ENCODE measurements at places on chromosomes 7 and 10.

DNA sequence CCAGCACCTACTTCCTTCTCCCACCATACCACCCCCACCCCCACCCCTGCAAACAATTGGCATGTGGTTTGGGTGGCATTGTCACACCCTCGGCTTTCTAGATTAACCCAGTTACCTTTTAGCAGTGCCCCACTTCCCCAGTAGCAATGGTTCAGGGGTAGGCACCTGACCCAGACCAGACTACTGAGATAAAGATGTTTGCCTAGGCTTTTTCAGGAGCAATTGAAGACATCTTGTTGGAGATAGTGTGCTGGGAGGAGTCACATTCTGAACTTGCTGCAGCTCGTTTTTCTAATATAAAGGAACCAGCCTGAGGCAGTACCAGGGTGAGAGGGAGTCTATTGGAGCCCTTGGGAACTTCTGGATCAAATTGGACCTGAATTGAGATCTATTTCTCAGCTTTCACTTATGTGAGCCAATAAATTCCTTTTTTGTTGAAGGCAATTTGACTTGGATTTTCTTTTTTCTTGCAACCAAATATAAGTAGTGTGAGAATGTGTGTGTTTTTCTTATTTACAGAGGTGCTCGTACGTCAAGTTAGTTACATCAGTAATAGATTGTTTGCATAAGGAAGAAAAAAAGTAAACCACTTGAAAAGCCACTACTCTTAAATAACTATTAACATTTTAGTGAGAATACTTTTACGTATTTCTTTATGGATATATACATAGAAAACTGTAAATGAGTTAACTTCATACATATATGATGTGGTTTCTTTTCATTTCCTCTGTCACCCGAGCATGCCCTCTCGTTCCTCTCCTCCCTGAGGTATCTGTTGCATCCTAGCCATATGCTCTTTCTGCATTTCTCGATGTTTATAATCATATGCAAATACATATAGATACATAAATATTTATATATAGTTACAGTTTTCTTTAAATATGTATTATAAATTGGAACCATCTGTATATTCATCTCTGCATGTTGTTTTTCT is 38.0 kb downstream of the RAB18 start:
- no peak for DNase-seq

DNA sequence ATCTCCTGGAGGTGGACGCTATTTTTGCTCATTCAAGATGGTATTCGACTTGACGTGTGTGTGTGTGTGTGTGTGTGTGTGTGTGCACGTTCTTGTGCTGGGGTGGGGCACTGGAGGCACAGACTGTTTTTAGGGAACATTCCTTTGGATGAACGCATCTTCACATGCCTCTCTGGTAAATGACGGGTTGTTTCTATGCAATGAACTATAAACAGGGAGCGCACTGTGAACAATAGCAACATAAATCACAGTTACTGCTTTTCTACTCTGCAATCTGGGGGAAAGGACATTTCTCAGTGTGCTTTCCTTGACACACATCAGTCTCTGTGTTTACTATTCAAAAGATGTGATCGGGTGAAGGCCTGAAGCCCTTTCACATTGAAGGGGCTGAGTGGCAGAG is 120.1 kb upstream of the PITRM1 start:
- DNase-seq = no peak

DNA sequence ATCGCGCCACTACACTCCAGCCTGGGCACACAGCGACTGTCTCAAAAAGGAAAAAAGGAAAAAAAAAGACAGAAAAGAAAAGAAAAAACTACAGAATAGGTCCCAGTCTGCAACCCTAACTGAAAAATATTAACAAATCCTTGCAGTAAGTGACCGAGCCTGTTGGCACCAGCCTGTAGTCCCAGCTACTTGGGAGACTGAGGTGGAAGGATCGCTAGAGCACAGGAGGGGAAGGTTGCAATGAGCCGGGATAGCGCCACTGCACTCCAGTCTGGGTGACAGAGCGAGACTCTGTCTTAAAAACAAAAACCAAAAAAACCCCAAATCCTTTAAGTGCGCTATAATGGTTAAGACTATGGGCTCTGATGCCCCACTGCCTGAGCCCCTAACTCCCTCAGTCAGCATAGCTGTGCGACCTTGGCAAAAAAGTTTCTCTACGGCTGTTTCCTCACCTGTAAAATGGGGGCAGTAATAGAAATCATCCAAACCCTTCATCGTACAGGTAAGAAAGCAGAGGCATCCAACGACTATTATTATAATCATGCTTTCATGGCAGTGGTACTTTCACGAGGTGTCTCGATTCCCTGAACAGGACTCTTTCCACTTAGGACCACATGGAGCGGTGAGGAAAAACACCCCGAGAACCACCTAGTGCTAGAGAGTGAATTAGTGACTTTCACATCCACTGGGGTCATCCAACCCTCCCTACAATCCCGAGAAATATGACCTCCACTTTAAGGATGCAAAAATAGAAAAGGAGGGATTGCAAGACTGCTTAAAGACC is 755 bp downstream of the TOMM7 start:
- no peak for DNase-seq

DNA sequence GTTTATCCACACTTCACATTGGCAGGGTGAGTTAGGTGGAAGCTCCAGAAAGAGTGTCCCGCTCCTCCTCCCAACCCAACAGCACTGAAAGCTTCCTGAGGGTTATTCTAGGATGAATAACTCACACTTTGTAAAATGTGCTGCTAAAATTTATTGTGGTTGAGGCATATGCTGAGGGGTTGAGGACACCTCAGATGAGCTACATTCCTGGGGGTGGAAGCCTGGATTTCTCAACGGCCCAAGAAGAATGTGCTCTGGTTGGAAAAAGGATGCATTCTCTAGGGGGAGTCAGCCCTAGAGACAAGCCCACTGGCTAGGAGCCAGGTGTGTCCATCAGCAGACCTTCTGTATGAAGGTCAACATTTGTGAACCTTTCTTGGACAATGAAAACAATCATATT is 91.5 kb upstream of the PDE1C start:
- DNase-seq = no peak

GRCh38 chr10:130244031-130244927 is 108.1 kb downstream of the GLRX3 start:
- no peak for DNase-seq

- no peak for DNase-seq
Measured at GRCh38 chr7:14148974-14149373, 159.5 kb upstream of the ETV1 start.

DNA sequence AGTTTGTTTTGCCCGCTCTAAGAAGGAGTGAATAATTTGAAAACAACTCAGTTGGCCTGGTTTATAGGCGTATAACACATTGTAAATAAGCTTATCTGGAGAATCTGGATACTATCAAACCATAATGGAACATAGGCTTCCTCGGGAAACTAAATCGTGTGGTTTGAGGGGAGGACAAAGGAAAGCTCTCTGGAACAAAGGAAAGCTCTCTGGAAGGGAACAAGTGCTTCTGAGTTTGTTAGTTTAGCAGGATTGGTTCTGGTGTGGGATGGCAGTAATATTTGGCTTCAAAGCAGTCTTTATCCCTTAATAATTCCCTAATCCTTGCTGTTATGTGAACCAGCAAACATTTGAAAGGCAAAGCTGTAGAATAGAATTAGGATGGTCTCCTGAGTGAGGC is 15.0 kb upstream of the SLK start:
- no peak for DNase-seq

DNA sequence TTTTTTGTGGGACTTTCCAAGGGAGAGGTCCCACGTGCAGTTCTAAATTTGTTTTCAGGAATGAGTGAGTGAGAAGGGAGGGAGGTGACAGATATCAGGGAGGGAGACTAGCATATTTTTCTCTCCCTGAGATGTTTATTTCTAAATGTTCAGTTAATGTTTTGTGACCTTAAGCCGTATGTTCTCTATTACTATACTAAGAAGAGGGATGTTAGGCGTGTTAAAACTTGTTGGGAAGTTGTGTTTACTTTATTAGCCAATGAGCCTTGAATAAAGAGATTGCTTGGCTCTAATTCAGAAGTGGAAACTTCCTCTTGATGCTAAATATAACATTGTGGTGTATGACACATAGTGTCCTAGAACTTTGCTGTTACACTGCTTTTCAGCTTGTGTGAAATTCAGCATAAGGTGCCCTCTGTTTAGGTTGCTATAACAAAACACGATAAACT is 37.3 kb downstream of the DNAH11 start:
- no peak for DNase-seq

DNA sequence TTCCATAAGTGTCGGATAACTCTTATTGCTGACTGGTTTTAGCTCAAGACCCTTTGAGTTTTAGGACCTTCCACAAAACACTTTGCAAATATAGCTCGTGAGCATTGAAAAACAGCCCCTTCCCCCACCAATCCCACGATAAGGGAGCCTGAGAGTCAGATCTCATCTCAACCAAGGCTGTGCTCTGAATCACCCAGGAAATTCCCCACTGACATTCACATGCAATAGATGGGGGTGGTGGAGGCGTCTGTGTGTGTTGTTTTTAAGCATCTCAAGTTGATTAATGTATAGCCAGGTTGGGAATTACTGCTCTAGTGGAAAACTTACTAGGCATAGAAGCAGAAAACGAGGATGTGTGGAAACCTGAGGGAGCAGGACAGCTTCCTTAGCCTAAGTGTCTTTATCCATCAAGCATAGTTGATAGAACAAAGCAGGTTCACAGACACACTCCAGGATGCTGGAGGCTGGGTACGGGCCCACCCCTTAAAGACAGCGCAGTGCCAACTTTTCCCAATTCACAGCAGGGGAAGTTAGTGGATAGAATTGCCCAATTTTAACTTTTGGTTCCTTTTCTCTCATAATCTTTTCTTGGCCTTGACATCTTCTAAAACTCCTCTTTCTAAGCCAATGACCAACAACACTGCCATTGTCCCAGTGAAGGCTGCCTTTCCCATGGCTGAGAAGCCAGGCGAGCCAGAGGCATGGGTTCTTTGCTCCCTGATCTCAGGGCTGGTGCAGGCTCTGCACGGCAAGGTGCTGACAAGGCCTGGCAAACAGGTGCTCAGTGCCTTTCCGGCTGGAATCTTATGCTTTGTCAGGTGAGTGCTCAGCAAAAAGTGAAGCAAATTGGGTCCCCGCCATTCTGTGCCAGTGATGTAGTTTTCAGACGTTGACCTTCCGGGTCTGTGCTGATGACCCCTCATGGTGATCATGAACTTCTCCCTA is 98.5 kb upstream of the INSIG1 start:
- DNase-seq = no peak

DNA sequence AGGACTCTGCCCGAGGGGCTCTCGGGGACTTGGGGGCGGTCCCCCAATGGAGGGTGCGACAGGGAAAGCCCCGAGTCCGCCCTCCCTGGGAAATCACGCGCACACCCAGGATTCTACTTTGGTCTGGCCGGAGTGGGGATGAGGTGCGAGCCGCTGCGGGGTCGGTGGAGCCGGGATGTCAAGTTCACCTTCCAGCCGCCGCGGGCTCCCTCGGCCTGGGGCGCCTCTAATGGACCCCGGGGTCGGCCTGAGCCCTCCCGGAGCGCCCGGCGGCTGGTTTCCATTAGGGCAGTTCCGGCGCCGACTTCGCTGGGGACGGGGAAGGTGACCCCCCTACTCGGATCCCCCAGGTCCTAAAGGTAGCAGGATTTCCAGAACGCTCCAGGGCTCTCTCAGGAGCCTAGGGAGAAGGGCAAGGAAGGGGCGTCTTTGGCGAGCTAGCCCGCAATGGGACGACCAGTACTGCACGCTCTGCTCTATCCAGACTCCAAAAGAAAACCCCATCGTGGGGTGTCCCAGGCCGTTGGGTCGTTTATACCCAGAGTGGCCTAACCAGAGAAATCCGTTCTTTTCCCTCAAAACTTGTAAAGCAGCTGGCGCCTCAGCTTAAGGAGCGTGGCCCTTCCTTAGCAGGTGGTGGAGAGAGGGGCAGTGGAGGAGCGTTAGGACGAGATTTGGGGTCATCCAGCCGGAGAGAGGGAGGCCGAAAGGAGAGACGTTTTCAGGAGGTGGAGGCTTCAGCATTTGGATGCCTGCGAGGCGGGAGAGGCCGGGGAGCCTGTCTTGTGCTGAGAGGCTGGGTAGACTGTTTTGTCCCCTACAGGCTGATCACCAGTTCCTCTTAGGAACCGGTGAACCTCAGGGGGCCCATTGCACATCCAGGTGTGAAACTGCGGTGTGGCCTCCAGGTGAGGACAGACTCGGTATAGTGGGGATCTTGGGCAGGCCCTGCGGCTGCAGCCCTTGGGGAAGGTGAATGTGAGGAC is 860 bp upstream of the WDR86 start:
- DNase-seq = no peak

- no peak for DNase-seq
Measured at GRCh38 chr10:49050366-49050765, 65.0 kb downstream of the VSTM4 start.

- no peak for DNase-seq
Measured at GRCh38 chr10:86964061-86964846, 4.0 kb upstream of the ADIRF start.

DNA sequence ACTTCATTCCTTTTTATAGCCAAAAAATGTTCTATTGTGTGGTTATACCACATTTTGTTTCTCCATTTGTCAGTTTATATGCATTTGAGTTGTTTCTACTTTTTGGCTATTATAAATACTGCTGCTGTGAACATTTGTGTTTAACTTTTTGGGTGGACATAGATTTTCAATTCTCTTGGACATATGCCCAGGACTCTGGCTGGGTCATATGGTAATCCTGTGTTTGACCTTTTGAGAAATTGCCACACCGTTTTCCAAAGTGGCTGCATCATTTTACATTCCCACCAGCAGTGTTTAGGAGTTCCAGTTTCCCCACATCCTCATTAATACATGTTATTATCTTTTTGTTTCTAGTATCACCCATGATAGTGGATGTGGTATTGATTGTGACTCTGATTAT is 39.4 kb downstream of the CSGALNACT2 start:
- no peak for DNase-seq

- DNase-seq = no peak
Measured at GRCh38 chr10:116753759-116754158, 11.4 kb upstream of the HSPA12A start.

GRCh38 chr10:18767981-18768380 is 108.8 kb downstream of the ARL5B start:
- DNase-seq = no peak

- no peak for DNase-seq
Measured at GRCh38 chr10:35795131-35795824, 153.2 kb upstream of the FZD8 start.

GRCh38 chr7:55536619-55537457 is 35.5 kb downstream of the VOPP1 start:
- no peak for DNase-seq

- DNase-seq = no peak
Measured at GRCh38 chr7:117173035-117173770, 149.7 kb downstream of the WNT2 start.

- DNase-seq = peak; percentile 25
Measured at GRCh38 chr7:155356323-155357105, 58.8 kb downstream of the INSIG1 start.

GRCh38 chr10:10677479-10677878 is 340.2 kb upstream of the CELF2 start:
- DNase-seq = peak; percentile 62

GRCh38 chr7:148556892-148557291 is 33.7 kb upstream of the C7orf33 start:
- DNase-seq = no peak

DNA sequence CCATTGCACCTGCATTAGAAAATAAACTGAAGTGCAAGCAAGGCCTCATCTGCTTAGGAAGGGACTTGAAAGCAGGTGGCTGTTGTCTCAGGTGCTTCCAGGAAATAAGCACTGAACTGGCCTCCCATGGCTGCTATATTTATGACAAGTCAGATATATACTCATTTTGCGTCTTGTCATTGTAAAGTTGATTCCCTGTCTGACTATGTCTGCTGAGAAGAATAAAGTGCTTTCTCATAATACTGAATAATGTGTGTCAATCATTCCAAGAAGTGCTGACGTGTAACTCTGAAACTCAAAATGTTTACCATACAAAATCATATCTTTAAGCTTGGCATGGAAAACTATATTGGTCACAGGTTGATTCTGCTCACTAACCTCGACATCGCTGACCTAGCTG is 44.9 kb upstream of the SVOPL start:
- DNase-seq = no peak

Measured in lower lobe of right lung (tissue), 2 donors.